GM04503 (cell line): ENCODE measurements at places on chromosomes 11 and 22.
A peak's percentile ranks its signal among the peaks of the same experiment; 100 is the strongest.

DNA sequence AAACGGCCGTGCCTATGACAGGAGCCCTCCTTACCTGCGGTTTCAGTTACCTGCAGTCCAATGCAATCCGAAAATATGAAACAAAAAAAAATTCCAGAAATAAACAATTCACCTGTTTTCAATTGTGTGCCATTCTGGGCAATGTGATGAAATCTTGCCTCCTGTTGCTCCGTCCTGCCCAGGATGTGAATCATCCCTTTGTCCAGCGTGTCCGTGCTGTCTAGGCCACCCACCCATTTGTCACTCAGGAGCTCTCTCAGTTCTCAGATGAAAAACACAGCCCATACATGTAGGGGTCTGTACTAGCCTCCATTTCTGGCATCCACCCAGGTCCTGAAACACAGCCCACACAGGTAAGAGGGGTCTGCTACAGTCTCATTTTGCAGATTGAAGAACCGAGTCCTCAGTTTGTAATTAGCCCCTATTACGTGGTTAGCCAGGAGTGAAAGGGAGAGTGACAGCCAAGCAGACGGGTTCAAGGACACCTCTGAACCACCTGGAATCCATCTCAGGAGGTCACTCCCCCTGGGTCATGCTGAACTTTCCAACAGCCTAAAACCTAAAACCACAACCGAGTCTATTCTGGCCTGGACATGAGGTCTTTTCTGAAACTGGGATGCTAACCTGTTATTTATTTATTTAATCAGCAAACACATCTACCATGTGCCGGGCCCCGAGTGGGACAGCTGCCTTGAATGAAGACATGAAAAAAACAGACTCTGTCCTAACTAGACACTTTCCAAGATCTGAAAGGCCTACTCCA, 317.2 kb downstream of the SHANK2 start:
- DNase-seq, result no peak

GRCh38 chr11:114284021-114284420, 12.2 kb upstream of the NNMT start:
- DNase-seq, result no peak

- peak; percentile 27 for DNase-seq
Measured at GRCh38 chr11:84019571-84020194, 733.5 kb upstream of the CCDC90B start.

GRCh38 chr22:26646158-26646557, 11.2 kb upstream of the MIAT start:
- no peak for DNase-seq

- DNase-seq, result no peak
Measured at GRCh38 chr22:44378380-44378779, 65.6 kb upstream of the SHISAL1 start.

DNA sequence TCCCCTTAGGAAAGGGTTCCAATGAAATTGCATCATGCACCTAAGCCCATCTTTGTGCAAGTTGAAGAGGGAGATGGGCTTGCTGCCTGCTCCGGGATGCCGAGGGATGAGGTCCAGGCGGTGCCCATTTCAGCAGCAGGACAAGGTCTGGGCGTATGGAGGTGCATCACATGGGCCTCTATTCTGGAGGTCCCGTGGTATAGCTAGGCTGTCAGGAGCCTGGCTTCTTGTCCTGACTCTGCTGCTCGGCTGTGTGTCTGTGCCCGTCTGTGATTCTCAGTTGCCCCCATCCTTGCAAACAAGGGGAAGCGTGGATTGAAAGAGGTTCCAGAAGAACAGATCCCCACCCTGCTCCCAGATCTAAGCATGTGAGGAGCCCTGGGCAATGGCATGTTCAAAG, 130.0 kb downstream of the OSBP2 start:
- DNase-seq, result no peak

DNA sequence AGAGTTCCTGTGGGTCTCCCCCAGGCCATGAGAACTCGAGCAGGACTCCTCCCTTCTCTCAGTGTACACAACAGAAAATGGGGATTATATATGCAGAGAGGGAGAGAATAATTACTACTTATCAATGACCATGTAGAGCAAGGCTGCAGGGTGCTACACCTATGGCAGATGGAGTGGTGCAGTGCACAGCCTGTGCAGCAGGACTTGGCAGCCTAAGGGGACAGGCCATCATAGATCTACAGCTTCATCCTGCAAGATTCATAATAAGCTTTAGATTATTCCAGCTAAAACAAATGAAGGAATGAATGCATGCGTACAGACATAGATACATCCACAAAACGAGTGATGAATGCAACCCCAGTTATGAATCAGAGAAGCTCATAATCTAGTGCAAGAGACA, 8.4 kb upstream of the TP53I11 start:
- DNase-seq, result no peak

DNA sequence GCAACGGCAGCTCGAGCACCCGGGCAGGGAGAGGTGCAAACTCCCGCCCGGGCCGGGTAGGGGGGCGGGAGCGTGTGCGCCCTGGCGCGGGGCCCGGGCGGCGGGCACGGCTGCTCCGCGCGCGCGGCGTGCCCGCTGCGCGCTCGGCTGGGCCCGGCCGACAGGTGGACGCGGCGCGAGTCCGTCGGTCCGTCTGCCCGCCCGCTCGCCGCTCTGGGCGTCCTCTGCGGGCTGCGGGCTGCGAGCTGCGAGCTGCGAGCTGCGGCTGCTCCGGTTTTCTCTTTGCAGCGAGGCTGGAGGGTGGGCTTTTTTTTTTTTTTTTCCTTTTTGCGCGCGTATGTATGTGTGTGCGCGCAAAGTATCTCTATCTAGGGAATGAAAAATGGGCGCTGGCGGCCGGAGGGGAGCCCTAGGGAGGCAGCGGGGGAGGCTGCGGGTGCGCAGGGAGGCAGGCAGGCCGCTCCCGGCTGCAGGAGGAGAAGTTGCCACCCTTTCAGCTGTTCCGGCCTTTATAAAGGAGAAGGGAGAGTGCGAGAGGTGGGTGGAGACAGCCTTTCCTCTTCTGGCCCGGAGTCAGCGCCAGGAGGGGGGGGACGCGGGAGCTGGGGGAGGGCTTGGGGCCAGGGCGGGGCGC, at the start of gene PDGFB:
PDGFB (minus strand) TSS at position 487 of the 634 bp plus-strand sequence. CDS start 1,019 bp downstream, outside the sequence.
- DNase-seq, result no peak

DNA sequence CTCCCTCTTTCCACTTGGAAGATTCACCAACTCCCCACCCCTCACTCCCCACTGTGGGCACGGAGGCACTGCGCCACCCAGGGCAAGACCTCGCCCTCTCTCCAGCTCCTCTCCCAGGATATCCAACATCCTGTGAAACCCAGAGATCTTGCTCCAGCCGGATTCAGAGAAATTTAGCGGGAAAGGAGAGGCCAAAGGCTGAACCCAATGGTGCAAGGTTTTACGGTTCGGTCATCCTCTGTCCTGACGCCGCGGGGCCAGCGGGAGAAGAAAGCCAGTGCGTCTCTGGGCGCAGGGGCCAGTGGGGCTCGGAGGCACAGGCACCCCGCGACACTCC, 397 bp upstream of the CD44 start:
- no peak for DNase-seq

DNA sequence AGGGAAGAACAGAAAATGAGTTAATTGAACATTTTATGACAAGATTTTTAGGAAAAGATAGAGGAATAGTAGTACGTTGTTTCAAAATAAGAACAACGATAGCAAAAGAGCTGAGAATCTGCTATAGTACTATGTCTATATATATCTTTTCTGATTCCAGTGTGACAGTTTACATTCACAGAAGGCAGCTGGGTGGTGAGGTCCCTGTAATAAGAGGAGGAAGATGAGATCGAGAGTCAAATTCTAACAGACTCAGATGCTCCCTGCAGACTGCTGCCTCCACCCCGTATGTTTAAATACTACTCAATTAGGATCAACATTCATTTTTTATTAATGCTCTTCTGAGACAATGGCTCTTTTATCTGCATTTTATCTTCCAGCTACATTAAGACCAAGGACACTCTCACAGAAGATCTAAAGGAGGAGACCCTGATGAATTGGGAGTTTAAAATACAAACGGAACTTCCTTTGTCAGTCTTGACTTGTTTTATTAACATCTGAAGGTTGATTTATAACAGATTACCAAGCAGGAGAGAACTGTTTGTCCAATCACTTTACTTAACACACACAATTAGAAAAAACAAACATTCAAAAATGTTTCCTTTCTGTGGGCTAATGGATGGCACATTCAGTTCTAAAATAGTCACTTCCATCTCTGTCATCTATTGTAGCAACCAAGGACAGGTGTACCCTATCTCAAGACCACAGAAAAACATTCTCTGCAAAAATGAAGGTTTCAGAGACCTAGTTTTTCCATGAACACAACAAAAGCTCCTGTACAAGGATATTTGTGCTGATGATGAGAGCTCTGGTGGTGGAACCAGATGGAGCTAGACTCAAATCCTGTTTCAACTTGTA, 240.2 kb downstream of the CADM1 start:
- no peak for DNase-seq

- DNase-seq, result no peak
Measured at GRCh38 chr11:15525582-15525981, 410.9 kb downstream of the INSC start.

DNA sequence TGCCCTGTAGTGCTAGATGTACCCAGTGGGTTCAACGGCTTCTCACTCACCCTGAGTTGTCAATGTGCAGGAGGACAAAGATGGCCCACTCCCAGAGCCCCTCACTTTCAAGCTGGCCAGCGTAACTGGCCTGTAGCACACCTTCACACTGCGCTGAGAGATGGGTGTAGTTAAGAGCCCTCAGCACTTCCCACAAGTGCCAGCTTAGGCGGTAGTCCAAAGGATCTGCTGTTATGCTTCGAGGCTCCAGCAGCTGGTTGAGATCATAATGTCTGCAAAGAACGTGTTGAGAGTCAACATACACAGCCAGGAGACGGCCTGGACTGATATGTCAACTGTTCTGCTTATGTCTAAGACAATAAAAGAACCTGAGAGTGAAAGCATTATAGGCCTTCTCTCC, 14.7 kb upstream of the CHRNA10 start:
- no peak for DNase-seq

DNA sequence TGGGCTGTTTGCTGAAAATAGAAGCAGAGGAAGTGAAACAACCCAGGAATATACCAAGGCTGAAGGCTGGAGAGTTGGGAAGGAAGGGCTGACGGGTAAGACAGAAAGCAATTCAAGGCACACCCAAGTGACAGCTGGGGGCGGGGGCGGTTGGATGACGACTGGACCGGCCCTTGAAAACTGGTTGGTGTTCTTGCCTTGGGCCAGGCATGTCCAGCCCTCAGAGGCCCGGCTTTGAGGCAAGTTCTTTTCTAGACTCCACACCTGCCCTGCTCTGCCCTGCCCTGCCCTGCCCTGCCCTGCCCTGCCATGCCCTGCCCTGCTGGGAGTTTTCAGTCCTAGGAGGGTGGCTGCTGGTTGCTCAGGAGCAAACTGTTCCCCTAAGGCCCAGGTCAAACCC, 34.2 kb upstream of the CACNG2 start:
- no peak for DNase-seq

- DNase-seq, result no peak
Measured at GRCh38 chr11:11263238-11264005, 89.6 kb downstream of the CSNK2A3 start.

DNA sequence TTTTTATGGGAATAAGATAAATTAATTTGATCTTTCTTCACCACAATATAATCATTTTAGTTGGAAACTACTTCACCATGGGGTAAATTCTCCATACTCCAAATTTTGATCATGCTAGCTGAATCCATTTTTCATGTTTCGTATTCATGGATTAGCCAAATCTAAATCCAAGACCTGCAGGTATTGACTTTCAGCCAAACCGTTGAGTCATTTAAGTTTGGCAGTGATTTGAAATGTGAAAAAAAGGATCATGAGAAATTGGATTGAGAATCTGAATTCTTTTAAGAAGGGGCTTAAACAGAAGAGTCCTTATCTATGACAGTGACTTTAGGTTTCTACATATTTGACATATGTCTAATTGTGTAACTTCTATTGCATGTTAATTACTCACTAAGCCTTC, 5.3 kb downstream of the GAS2 start:
- DNase-seq, result no peak

DNA sequence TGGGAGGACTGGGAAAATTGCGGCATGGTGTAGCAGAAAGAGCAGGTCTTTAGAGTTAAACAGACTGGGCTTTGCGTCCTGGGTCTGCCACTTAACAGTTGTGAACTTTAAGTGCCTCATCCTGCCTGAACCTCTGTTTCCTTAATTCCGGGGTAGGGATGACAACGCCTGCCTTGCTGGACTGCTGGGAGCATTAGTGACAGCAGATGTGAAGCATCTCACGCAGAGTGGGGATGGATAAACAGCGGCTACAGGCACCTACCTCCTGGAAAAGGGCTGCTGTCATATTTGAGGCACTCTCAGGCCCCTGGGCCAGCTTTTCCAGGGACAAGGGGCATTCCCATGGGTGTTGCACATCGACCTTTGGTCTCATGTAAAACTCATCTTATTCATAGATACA, 572.2 kb downstream of the TBC1D22A start:
- no peak for DNase-seq

GRCh38 chr22:38125038-38125610, 14.6 kb upstream of the BAIAP2L2 start:
- no peak for DNase-seq

DNA sequence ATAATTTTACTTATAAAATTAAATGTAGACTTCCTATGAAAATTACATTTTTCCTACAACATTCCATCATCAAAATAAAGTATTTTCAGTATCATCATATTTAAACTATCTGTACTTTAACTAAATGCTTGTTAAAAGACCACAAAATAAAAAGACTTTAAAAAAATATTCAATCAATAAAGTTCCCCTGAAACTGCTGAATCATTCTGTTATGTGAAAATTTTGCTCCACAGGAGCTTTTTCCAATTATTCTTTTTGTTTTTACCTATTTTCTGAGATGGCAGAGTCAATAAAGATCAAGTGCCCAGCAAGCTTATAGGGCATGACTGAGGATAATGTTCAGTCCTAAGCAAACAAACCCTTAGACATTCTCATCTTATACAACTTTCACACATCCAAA, 27.3 kb downstream of the ALKBH8 start:
- no peak for DNase-seq

DNA sequence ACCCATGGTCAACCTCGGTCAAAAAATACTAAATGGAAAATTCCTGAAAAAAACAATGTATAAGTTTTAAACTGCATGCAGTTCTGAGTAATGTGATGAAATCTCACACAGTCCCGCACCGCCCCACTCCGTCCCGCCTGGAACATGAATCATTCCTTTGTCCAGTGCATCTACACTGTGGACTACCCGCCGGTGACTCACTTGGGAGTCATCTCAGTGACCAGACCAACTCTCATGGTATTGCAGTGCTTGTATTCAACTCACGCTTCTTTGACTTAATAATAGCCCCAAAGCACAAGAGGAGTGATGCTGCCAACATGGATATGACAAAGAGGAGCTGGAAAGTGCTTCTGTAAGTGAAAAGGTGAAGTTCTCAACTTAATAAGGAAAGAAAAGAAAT, 48.8 kb downstream of the ARHGAP32 start:
- DNase-seq, result peak; percentile 93

DNA sequence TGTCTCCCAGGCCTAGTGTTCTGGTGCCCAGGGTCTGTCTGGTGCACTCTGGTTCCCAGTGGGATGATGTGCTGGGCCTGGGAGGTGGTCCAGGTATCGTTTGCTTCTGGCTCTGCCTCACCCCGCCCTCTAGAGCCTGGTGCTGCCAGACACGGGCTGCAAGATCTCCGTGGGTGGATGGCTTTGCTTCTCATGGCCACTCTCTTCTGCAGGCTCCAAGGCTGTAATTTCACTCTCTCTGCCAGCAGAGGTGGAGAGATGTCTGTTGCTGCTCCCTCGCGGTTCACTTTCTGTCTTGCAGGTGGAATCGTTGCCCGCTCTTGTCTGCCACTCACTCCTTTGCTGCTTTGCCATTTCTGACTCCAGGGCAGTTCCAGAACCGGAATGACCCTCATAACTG, 13.4 kb downstream of the NADSYN1 start:
- no peak for DNase-seq

GRCh38 chr22:39282645-39283321, 36.6 kb downstream of the RPL3 start:
- DNase-seq, result no peak

GRCh38 chr11:118644496-118644895, 35.0 kb downstream of the TREH start:
- no peak for DNase-seq
